ENCODE measurements at places on chromosomes 3 and 15. TPM values are rescaled to one million over a fixed set of nuclear protein-coding genes. Genes with fewer than 3 reads are reported as not detected.

The PARP9 gene
- 19.8 TPM for total RNA-seq

The SAMMSON gene
- 0.17 TPM for total RNA-seq

The SCG5 gene
- total RNA-seq = 115 TPM

The NBEAL2 gene
- 16.5 TPM for total RNA-seq

The ARPIN gene
- total RNA-seq = 16.1 TPM

The DAPK2 gene
- 4.0 TPM for total RNA-seq

DNA sequence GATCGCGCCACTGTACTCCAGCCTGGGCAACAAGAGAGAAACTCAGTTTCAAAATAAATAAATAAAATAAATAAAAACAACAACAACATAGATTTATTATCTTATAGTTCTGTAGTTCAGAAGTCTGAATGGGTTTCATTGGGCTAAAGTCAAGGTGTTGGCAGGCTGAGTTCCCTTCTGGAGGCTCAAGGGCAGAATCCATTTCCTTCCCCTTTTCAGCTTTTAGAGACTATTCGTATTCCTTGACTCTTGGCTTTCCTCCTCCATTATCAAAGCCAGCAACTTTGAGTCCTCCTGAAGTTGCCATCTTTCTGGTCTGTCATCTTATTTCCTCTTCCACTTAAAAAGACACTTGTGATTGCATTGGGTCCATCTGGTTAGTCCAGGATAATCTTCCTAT, 12.1 kb downstream of the BLM start:
- no peak overlapping the region for H3K4me3 ChIP-seq
- DNase-seq = no peak
- H3K36me3 ChIP-seq = no peaks in the 10 kb centered on the region
- no peaks in the 10 kb centered on the region for H3K4me1 ChIP-seq

- no peaks in the 10 kb centered on the region for H3K4me1 ChIP-seq
- no peaks in the 10 kb centered on the region for H3K27me3 ChIP-seq
- H3K27ac ChIP-seq = no peak overlapping the region
- no peaks in the 10 kb centered on the region for H3K36me3 ChIP-seq
- H3K4me3 ChIP-seq = no peak overlapping the region
These were observed 44.4 kb downstream of the TTBK2 start for GRCh38 chr15:42876224-42876623.

- no peak overlapping the region for H3K4me3 ChIP-seq
- peaks cover 13% of the 10 kb centered on the region for H3K4me1 ChIP-seq
- no peaks in the 10 kb centered on the region for H3K27me3 ChIP-seq
- H3K36me3 ChIP-seq = no peaks in the 10 kb centered on the region
These were observed 289.8 kb upstream of the ROPN1 start for GRCh38 chr3:124281453-124282316.

GRCh38 chr3:64086479-64087252, 63.4 kb upstream of the PSMD6 start:
- no peak overlapping the region for H3K27ac ChIP-seq
- DNase-seq = no peak
- H3K27me3 ChIP-seq = no peaks in the 10 kb centered on the region
- peaks cover 6% of the 10 kb centered on the region for H3K4me1 ChIP-seq
- H3K4me3 ChIP-seq = no peak overlapping the region

DNA sequence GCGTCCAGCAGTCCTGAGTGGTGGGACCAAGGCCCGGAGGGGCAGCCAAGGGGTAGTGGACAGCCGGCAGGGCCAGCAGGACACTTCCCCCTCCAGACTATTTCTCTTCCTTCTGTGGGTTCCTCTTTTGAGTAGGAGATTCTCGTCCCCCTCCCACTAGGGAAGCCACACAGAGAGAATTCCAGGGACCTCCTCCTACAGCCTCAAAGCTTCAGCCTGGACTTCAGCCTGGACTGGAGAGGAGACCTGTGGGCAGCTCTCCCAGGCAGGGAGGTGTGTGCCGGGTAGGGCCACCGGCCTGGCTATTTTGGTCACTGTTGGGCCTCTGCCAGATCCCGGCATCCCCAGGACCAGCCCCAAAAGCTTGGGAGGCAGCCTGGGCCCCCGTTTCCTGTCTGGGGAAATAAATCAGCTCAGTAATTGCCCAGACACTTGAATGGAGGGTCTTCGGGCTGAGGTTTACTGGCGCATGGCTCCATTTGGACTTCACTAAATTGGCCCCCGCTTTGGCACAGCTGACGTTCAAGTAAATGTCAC, 1.3 kb downstream of the SLC6A6 start:
- peaks cover 48% of the 10 kb centered on the region for H3K4me1 ChIP-seq
- no peaks in the 10 kb centered on the region for H3K36me3 ChIP-seq
- no peak for DNase-seq
- no peak overlapping the region for H3K27ac ChIP-seq

DNA sequence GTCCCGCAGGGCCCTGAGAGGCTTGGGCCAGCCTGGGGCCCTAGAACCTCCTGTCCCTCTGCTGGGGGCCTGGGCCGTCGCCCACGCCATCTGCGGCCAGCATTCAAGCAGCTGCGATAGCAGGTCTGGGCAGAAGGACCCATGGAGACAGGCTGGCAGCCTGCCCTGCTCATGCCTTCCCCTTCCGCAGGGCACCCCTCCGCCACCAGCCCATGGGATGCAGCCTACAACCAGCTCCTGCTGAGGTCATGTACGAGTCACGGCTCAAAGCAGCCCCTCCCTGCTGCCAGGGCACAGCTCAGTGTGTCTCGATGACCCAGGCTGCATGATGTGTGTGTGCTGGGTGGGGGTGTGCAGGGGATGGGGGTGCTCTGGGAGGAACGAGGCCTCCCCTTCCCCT, 27.8 kb downstream of the DUSP7 start:
- peaks cover 5% of the 10 kb centered on the region for H3K36me3 ChIP-seq
- no peak overlapping the region for H3K27ac ChIP-seq
- no peaks in the 10 kb centered on the region for H3K27me3 ChIP-seq
- no peak overlapping the region for H3K4me3 ChIP-seq

DNA sequence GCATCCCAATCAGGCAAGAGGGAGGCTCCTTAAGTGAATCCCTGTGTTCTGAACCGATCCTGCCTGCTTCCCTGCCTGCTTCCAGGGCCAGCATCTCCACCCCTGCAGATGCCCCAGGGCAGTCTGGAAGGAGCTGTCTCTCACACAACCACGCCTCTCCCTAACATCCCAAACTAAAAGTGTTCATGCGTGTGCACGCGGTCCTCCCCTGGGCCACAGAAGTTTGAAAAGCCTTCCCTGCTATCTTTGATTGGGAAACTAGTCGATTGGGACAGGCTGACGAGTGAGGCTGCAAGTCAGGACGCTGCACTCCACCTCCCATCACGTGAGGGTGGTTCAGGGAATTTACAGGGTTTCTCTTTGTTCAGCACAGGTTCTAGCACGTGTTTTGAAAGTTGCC, 340.9 kb upstream of the ICE2 start:
- no peak overlapping the region for H3K4me3 ChIP-seq
- H3K36me3 ChIP-seq = no peaks in the 10 kb centered on the region
- no peaks in the 10 kb centered on the region for H3K27me3 ChIP-seq
- H3K27ac ChIP-seq = no peak overlapping the region
- DNase-seq = no peak
- no peaks in the 10 kb centered on the region for H3K4me1 ChIP-seq

GRCh38 chr15:77014132-77015081, 19.5 kb downstream of the PSTPIP1 start:
- H3K36me3 ChIP-seq = no peaks in the 10 kb centered on the region
- peaks cover 8% of the 10 kb centered on the region for H3K4me1 ChIP-seq

- peak; percentile 28 for DNase-seq
- H3K4me1 ChIP-seq = no peaks in the 10 kb centered on the region
- no peaks in the 10 kb centered on the region for H3K27me3 ChIP-seq
- H3K4me3 ChIP-seq = no peak overlapping the region
These were observed 572.2 kb downstream of the MECOM start for GRCh38 chr3:169091196-169091823.

GRCh38 chr15:48865370-48866079, 12.4 kb upstream of the EID1 start:
- H3K27me3 ChIP-seq = no peaks in the 10 kb centered on the region
- no peak for DNase-seq
- no peaks in the 10 kb centered on the region for H3K36me3 ChIP-seq
- H3K27ac ChIP-seq = peak overlapping the region; percentile 43

- H3K27ac ChIP-seq = peak overlapping the region; percentile 43
- no peaks in the 10 kb centered on the region for H3K27me3 ChIP-seq
- no peak for DNase-seq
- no peaks in the 10 kb centered on the region for H3K36me3 ChIP-seq
- H3K4me1 ChIP-seq = no peaks in the 10 kb centered on the region
These were observed 6.2 kb downstream of the TGFBR2 start for GRCh38 chr3:30612437-30613132.

DNA sequence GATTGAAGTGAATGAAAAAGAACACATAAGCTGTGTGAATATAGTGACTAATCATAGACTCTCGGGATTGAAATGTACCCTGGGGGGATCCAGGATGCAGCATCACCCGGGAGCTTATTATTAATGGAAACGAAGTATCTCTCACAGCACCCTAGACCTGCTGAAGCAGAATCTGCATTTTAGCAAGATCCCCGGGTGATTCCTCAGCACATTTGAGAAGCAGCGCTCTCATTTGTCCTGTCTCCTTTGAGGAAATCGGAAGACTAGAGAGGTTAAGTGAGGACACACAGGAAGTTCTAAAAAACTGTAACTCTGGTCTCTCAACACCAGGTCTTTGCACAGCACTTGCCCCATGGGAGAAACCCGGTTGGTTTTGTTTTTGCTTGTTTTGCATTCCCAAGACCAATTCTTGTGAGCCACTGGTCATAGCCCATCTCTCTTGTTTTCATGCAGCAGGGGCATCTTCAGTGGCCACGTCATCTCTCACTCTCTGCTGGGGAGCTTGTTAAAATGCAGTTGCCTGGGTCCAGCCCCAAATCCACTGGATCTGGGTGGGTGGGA, 30.2 kb downstream of the ZNF710 start:
- H3K4me1 ChIP-seq = peaks cover 32% of the 10 kb centered on the region
- H3K27ac ChIP-seq = no peak overlapping the region
- H3K36me3 ChIP-seq = peaks cover 4% of the 10 kb centered on the region

GRCh38 chr15:86382341-86382740, 302.7 kb downstream of the AGBL1 start:
- H3K36me3 ChIP-seq = no peaks in the 10 kb centered on the region
- H3K4me3 ChIP-seq = no peak overlapping the region
- no peak for DNase-seq
- no peaks in the 10 kb centered on the region for H3K4me1 ChIP-seq
- no peak overlapping the region for H3K27ac ChIP-seq

GRCh38 chr15:70995383-70995970, 102.9 kb downstream of the LRRC49 start:
- no peak overlapping the region for H3K4me3 ChIP-seq
- H3K4me1 ChIP-seq = no peaks in the 10 kb centered on the region
- H3K27me3 ChIP-seq = no peaks in the 10 kb centered on the region
- peaks cover 3% of the 10 kb centered on the region for H3K36me3 ChIP-seq
- no peak for DNase-seq

Data from spinal cord (tissue), 10 donors.